ENCODE measurements at places on chromosomes 13 and 19.

DNA sequence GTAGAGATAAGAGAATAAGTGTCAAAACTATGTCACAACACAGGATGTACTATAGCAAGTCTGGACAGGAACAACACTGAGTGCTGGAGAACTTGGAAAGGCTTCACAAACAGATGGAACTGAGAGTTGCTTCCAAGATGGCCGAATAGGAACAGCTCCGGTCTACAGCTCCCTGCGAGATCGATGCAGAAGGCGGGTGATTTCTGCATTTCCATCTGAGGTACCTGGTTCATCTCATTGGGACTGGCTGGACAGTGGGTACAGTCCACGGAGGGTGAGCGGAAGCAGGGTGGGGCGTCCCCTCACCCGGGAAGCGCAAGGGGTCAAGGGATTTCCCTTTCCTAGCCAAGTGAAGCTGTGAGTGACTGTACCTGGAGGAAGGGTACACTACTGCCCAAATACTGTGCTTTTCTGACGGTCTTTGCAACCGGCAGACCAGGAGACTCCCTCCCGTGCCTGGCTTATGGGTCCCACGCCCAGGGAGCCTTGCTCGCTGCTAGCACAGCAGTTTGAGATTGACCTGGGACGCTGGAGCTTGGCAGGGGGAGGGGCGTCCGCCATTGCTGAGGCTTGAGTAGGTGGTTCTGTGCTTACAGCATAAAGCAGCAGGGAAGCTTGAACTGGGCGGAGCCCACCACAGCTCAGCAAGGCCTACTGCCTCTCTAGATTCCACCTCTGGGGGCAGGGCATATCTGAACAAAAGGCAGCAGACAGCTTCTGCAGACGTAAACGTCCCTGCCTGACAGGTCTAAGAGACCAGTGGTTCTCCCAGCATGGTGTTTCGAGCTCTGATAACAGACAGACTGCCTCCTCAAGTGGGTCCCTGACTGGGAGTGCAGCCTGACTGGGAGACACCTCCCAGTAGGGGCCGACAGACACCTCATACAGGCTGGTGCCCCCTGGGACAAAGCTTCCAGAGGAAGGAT lies 46.0 kb downstream of the USP12 start:
- DNase-seq: no peak

DNA sequence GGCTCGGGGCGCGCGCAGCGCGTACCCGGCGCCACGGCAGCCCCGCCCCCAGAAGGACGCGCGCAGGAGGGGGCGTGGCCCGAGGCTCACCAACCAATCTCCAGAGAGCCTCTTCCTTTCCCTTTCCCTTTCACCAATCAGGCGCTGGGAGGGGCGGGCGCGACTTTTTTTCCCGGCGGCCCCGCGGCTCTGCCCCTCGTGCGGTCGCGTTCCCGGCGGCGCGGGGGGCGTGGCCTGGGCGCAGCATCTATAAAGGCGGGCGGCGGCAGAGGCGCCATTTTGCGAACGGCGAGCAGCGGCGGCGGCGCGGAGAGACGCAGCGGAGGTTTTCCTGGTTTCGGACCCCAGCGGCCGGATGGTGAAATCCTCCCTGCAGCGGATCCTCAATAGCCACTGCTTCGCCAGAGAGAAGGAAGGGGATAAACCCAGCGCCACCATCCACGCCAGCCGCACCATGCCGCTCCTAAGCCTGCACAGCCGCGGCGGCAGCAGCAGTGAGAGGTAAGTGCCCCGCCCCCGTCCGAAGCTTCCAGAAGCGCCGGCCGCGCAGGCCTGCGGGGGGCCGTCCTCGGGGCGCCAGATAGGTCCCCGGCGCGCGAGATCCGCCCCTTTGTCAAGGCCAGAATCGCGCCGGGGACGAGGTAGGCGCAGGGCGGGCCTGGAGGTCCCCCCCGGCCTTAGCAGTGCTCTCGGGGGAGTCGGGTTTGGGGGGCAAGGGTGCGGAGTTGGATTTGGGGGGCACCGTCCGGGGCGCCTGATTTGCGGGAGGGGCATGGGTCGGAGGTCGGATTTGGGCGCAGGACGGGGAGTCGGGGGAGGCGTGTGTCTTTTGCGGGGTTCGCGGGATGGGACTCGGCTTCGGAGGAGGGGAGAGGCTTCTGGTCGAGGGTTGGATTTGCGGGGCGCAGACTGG lies 12.5 kb downstream of the PEAK3 start:
- DNase-seq: peak; percentile 95

- DNase-seq: no peak
Measured at GRCh38 chr19:56245121-56245740, 27.3 kb upstream of the EDDM13 start.

DNA sequence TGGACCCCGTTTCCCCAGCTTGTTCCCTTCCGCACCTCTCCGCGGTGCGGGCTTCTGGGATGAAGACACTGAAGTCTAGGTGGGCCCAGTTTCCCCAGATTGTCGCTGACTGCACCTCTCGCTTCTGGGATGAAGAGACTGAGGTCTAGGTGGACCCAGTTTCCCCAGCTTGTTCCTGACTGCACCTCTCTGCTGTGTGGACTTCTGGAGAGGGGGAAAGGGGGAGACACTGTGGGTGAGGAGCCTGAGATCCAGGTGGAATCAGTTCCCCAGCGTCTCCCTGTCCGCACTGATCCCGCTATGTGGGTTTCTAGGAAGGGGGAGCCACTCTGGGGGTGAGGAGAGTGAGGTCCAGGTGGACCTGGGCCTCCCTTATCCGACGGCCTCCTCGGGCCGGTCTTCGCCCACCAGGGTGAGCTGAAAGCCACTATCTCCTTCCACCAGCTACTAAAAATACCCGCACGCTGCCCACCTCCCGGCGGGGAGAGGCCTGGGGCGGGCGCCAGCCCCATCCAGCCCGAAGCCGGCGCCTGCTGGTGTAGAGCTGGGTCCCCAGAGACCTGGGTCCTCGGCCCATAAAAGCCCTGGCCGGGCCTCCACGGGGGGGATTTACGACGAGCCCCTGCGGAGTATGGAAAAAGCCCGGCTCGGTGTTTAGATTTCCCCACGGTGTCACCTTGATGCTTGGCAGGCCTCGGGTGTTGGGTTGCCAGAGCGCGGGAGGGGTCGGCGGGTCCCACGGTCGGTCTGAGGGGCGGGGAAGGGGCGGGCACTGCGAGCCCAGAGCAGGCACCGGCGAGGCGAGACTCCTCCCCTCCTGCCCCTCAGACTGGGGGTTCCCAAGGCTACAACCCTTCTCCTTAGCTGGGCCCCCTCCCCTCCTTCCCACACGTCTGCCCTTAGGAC lies 10.6 kb downstream of the FUT6 start:
- peak; percentile 42 for DNase-seq

GRCh38 chr13:22451327-22451741 lies 729.4 kb upstream of the SGCG start:
- DNase-seq: no peak

DNA sequence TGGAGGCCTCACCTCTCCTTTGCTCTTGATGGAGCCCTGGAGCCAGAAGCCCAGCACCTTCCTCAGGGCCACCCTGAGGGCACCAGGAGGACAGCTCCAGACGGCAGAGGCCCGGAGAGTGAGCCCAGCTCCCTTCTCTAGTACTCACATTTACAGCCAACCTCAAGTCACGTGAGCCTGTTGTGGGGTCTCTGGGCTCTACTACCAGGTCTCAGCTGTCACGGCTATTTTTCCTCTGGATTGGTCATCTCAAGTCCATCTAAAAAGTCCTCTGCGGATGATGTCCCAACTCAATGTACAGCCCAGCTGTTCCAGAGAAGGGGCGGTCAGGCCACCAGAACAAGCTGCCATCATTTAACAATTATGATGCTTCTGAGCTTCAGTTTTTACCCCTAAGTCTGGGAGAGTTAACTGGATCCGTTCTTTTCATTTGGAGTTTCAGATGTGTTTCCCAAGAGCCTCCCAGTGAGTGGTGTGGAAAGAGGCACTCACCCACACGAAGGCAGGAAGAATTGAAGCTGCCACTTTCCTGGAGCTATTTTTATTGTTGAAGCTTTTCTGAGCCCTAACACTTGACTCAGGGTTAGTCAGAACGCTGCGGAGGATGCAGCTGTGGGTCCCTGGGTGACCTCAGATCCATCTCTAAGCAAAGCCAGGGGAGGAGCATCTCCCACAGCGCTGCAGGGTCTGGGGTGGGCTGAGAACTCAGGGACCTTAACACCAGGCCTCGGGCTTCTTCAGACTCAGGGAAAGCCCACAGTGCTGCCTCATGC lies 143.5 kb upstream of the UBL3 start:
- DNase-seq: no peak

DNA sequence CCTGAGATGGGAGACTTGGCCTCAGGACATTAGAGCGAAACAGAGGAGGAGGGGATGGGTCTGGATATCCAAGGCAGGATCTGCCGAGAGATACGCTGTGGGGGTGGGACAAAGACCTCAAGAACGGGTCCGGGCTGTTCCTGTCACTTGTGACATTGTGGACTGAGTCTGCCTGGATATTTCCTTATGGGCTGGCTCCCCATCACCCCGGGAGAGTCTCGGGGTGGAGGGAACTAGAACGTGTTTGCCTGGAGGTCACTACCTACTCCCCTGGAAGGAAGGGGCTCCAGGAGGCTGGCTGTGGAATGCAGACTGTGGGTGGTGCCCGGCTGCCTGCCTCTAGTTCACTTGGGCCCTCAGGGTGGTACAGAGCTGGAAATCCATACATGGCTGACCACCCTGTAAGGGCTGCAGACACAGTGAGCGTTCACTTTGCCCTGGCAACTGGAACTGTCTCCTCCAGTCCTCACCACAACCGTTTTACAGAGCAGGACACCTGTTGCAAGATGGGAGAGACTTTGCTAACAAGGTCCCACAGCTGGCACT lies 26.4 kb downstream of the DNM2 start:
- no peak for DNase-seq

- peak; percentile 61 for DNase-seq
Measured at GRCh38 chr19:48713041-48713863, 6.3 kb downstream of the MAMSTR start.

DNA sequence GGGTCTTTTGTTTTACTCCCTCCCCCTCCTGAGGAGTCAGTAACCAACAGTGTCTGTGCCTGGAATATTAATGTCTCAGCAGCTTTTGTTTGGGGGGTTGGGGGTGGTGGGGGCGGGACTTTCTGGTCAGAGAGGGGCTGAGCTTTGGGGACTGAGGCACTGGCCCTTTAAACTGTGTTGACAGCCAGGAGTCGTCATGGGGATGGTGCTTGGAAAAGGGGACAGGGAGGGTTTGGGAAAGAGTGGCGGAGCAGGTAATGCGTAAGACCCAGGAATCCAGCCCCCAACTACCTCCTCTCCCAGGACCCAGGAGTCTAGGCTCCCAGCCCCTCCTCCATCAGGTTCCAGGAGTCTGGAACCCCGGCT lies 5.2 kb downstream of the CADM4 start:
- no peak for DNase-seq

- DNase-seq: no peak
Measured at GRCh38 chr19:43362179-43362578, 8.7 kb downstream of the CD177 start.

Data from DMS53 (cell line).